ENCODE measurements at places on chromosomes 13 and 19.

- no peak for DNase-seq
Observed at GRCh38 chr13:60012488-60012887, 151.2 kb downstream of the DIAPH3 start.

- DNase-seq = no peak
Observed at GRCh38 chr19:993361-993830, 6.8 kb upstream of the GRIN3B start.

DNA sequence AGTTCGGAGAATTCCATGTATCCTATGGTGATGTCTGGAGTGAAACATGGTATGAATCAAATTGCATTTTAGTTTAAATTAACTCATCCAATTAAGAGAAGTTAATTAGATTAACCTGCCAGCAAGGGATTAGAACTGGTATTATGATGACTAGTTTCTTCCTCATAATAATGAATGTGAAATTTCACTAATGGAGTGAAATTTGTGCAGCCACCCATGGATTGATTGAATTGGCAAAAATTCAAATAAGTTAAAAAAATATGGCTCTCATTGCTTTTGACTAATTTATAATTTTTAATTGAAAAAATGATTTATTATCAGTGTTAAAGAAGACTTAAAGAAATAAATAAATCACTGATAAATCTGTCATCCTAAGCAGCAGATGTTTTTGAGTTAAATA lies 232.0 kb downstream of the KCNRG start:
- DNase-seq = no peak

- DNase-seq = no peak
Observed at GRCh38 chr13:61664801-61665705, 249.4 kb upstream of the PCDH20 start.

DNA sequence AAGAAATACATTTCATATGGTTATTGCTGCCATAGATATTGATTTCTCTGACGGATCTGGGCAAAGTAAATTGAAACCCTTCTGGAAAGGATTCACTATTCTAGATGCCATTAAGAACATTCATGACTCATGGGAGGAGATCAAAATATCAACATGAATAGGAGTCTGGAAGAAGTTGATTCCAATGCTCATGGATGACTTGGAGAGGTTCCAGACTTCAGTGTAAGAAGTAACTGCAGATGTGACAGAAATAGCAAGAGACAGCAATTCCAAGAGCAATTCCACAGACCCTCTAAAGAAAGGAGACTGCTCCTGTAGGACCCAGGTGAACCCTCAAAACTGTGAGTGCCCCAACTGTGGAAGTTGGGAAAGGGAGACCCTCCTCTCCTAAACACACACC lies 30.9 kb upstream of the KCTD12 start:
- DNase-seq = no peak

DNA sequence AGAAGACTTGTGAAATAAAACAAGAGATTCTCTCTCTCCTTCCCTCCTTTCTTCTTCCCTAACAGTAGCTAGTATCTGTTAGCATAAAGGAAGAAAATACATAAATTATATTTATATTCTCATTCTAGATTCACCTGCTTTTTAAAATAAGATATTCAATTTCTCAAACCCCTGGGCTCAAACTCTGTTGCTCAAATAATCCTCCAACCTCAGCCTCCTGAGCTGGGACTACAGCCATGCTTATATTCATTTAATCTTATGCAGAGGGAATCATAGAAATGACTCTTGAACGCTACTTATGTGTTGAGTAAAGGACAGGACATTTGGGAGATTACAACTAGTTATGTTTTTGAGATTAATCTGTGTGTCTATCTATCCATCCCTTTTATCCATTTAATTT lies 56.2 kb downstream of the GPC5 start:
- no peak for DNase-seq

GRCh38 chr19:54523403-54523802 lies 20.8 kb downstream of the LAIR2 start:
- peak; percentile 20 for DNase-seq

- no peak for DNase-seq
Observed at GRCh38 chr13:111247552-111247951, 72.9 kb upstream of the TEX29 start.

DNA sequence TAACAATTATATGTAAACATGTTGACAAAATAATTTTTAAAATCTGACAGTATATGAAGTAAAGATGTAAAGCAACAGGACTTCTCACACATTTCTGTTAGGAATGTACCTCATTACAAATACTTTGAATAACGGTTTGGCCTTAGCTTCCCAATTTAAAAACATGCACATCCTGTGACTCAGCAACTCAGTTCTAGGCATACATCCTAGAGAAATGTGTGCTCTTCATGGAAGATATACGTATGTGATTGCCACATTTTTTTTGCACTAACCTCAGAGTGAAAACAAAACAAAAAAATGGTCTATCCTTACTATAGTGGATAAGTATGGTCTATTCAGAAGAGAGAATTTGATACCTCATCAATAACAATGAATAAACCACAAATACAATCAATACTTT lies 314.6 kb downstream of the LIG4 start:
- DNase-seq = no peak

GRCh38 chr13:42377640-42378382 lies 105.9 kb downstream of the AKAP11 start:
- DNase-seq = no peak

DNA sequence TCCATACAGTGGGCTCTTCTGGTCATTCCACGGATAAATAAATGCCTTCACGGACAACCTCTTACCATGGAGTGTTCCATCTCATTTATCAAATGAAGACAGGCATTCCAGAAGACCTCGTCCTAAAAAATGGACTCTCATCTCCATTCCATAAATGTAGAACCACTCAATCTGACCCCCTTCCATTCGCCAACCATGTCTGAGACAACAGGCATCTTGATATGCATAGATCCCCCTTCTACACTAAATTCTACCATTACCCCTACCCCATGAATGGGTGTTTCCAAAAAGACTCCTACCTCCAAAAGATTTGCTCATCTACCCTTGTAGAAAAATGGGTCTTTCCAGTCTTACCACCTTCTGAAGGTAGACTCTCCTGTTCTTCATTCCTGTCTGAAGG lies 9.0 kb downstream of the RASIP1 start:
- DNase-seq = no peak

- no peak for DNase-seq
Observed at GRCh38 chr19:7856109-7856591, 18.0 kb downstream of the PRR36 start.

DNA sequence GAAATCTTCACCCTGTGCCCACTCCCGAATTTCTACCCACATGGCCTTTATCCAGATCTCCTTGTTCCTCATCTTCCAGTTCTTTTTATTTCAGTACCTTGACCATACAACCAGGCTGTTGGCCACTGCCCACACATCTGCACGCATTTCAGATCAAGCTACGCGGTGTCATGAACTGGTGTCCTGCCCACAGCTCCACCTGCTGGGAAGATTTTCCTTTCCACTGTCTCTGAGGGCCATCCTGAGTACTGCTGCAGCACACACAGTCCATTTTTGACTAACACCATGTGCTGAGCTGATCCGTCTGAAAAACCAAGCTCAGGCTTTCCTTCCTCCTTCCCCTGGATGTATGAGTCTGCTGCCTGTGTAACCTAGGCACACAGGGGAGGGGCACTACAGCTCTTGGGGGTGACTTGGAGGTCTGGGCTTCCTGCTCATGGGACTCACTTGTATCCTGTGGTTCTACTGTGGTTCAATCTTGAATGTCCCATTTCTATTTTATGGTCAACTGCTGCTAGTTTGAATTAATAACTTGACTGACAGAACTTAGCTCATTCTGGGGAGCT lies 71.9 kb downstream of the WASF3 start:
- no peak for DNase-seq

GRCh38 chr13:39729156-39729555 lies 73.7 kb downstream of the COG6 start:
- no peak for DNase-seq

DNA sequence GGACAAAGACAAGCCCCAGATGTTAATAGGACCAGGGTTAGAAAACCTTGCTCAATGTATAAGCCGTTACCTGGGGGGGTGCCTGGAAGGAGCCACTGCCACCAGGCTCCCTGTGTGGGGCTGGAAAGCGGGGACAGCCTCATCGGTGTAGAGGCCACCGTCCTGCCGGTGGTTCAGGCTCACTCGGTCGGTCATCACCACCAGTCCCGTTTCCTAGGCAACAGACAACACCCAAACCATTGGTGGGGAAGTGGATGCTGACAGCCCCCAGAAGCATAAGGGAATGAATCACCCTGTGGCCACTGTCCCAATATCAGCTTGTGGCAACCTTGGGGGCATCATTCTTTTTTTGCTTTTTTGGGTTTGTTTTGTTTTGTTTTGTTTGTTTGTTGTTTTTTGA lies 55.8 kb downstream of the CPAMD8 start:
- DNase-seq = no peak

GRCh38 chr13:79541426-79542049 lies 60.6 kb downstream of the NDFIP2 start:
- DNase-seq = no peak

GRCh38 chr13:27842571-27842970 lies 50.3 kb downstream of the GSX1 start:
- DNase-seq = no peak

- no peak for DNase-seq
Observed at GRCh38 chr13:74301258-74301935, 167.2 kb upstream of the KLF12 start.

DNA sequence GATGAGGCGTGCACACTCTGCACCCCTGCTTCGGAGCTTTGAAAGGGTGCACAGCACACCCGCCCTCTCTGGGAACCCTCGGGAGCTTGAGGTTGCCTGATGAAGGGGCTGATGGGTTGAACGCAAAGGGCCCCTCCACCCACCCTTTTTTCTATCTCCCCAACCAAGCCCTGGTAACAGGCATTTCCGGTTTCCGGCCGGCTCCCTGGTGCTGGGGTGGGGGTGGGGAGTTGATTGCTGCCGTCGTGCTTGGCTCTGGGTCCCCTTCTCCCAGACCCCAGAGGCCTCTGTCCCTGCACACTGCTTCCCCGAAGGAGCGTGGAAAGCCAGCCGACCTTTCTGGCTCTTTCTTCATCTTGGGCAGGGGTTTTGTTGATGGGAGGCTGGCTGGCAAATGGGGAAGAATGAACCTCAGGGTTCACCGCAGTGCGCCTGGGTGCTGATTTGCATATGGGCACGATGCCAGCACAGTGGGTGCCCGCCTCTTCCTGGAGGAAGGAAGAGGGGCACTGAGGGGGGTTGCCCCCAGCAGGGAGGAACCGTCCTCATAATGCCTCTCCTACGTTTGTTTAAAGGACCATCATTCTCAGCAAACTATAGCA lies 29.1 kb downstream of the VAV1 start:
- no peak for DNase-seq

DNA sequence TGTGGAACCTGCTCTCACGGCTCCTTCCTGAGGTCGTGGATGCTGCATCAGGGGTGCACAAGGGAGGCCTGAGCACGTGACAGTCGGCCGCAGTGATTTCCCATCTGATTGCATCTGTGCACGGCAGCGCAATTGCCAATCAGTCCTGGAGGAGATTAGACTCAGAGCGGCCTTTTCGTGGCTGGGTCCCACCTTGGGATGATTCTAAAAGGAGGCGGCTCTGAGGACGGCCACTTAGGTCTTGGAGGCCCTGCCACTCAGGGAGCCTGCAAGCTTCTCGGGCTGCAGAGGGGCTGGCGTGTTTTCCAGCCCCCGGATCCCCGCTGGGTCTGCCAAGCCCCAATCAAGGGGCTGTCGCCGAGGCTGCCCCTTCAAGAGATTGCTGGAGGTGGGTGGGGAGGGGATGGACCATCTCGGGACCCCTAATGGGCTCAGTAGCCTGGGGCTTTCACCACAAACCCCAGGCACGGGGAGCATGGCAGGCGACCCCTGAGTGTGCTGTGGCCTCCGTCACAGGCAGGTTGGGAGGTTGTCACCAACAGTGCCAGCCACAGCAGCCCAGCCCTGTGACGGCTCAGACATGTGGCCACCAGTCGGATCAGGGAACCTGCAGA lies 51.6 kb downstream of the SOX1 start:
- DNase-seq = no peak

GRCh38 chr13:111209613-111210012 lies 94.5 kb downstream of the ARHGEF7 start:
- no peak for DNase-seq

DNA sequence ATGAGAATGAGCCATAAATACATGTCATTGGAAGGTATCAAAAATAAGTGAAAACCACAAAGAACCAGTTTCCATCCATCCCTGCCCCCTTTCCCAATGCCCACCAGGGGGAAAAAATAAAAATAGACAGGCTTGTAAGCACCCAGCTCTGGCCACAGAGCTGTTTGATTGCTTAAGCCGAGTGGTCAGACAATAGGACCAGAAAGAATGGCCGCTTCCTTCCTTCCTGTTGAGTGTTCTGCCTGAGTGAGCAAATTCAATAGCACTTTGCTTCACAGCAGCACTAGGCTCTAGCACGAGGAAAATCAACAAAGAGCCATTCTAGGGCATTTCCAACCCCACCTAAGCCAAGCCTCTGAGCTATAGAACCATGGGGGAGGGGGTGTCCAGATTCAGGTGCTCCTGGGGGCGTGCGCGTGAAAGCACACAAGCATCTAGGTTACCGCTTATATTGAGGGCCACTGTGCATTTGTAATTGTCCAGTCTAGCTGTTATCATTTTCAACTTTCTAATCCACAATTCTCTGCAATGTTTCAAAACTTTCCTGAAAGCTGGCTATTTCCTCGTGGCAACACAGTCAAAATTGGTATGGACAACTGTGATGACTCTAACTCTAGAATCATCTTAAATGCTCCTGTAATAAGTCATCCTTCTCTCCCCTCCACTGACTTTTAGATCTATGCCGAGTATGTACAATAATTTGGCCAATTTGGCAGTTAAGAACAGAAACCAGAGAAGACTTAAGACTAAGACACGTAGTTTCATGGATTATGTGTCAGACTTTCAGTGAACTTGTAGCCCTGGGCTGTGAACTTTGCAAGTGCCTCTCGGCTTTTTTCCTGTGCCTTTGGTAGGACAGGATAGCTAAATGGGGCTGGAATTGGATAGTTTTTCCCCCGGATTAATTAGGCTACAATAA lies 64.3 kb downstream of the SPRY2 start:
- DNase-seq = no peak

DNA sequence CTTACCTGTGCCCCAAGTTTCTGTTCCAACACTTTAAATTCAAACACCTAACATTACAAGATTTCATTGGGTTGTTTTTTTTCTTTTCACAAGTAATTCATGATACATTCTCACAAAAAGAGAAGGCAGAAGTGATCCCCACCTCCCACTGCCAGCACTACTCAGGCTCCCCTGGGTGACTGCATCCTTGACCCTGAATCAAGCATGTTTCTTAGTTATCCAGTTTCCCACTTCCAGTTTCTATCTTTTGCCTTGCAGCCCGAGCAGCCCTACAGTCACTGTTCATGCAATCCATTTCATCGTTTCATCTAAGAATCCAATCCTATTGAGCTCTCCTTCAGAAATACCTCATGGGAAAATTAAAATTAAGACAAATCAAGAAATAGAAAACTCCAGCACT lies 61.4 kb downstream of the RNASEH2B start:
- DNase-seq = no peak

- DNase-seq = no peak
Observed at GRCh38 chr19:53504885-53505284, 33.1 kb upstream of the ZNF331 start.

- DNase-seq = peak; percentile 63
Observed at GRCh38 chr19:1408300-1409203, 1.2 kb downstream of the DAZAP1 start.

- DNase-seq = peak; percentile 93
Observed at GRCh38 chr13:114065141-114065925, 67.1 kb downstream of the RASA3 start.

Data from hepatic stellate cell (primary cell).